Foreskin fibroblast (primary cell): ENCODE measurements at places on chromosomes 6 and 20.
A peak's percentile ranks its signal among the peaks of the same experiment; 100 is the strongest.

GRCh38 chr6:7574500-7574899 is 15.5 kb upstream of the SNRNP48 start:
- DNase-seq: no peak

GRCh38 chr20:39107741-39108140 is 145.6 kb downstream of the DHX35 start:
- peak; percentile 25 for DNase-seq

GRCh38 chr6:19333936-19334335 is 503.2 kb upstream of the ID4 start:
- no peak for DNase-seq

DNA sequence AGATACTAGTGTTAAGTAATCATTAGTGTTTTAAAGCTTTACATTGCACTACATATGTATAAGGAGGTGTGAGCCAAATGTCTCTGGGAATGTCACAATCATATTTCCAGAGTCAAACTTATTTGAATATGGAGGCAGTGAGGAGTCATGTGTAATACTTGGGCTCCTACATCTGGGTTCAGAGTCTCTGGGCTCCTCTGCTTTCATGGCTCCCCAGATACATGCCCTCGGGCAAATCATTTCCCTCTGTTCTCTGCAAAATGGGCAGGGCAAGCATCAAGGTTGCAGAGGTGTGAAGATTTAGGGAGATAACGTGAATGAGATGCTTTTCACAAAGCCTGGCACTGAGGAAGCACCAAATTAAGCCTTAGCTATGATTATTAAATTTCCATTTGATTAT is 138.3 kb upstream of the SGK1 start:
- no peak for DNase-seq

DNA sequence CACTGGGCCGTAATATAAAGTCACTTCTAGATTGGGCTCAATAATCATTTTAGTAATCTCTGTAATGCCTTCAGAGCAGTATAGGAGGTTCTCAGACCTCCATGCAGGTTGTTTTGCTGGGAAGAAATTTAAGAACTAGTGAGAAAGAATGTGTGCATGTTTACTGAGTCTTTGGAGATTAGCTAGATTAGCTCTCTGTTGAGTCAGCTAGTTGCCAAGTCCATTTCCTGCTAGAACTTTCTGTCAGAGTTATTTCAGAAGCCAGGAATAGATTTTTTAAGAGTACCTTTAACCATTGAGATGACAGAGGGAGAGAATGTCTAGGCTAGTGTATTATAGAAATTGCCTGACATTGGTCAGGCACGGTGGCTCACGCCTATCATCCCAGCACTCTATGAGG is 33.3 kb downstream of the ORC3 start:
- peak; percentile 13 for DNase-seq
